Upper lobe of right lung (tissue), 1 donor: ENCODE measurements at places on chromosomes 7 and 10. TPM values are rescaled to one million over a fixed set of nuclear protein-coding genes. Genes with fewer than 3 reads are reported as not detected.

The KCNMA1 gene
- 26.3 TPM for total RNA-seq

The PBLD gene
- total RNA-seq = 2.3 TPM

The TMEM213 gene
- 9.6 TPM for total RNA-seq

The UPK3B gene
- total RNA-seq = 25.2 TPM

The SPDYE2B gene
- total RNA-seq = not detected

The PLA2G12B gene
- 1.2 TPM for total RNA-seq

The CALHM1 gene
- not detected for total RNA-seq

The FGFBP3 gene
- total RNA-seq = 0.81 TPM

The CALCR gene
- total RNA-seq = not detected

DNA sequence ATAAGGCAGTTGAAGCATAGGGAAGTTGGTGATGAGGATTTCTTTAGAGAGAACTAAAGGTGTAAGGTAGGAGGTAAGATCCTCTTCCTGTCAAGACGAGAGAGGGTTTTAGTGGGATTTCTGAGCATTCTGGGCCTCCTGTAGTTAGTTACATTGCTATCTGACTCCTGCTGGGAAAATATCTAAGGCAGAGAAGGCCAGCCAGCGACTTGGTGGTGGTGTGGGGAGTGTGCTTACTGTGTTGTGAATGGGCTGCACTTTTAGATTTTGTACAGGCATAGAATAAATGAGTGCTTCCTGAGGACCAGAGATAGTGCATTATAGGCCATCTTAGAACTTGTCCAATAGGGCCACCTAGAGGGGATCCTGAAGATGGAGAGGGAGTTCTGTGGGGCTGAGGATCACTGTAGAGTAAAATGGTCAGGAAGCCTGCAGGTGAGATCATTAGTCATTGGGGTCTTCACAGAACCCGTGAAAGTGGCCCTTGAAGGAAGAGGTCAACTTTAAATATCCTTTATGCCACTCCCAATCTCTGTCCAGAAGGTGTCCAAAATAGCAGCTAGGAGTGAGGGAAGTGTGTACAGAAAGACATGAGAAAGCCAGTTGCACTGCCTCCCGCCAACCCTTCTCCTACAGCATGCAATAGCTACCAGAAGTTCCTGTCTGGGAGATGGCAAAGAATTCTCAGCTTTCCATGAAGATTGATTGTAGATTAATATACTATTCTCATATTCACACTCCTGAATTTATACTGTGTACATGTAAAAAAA is 266.6 kb downstream of the POLR1F start:
- no peak for DNase-seq

- no peak for DNase-seq
Measured at GRCh38 chr10:18233775-18234174, 93.6 kb downstream of the CACNB2 start.

DNA sequence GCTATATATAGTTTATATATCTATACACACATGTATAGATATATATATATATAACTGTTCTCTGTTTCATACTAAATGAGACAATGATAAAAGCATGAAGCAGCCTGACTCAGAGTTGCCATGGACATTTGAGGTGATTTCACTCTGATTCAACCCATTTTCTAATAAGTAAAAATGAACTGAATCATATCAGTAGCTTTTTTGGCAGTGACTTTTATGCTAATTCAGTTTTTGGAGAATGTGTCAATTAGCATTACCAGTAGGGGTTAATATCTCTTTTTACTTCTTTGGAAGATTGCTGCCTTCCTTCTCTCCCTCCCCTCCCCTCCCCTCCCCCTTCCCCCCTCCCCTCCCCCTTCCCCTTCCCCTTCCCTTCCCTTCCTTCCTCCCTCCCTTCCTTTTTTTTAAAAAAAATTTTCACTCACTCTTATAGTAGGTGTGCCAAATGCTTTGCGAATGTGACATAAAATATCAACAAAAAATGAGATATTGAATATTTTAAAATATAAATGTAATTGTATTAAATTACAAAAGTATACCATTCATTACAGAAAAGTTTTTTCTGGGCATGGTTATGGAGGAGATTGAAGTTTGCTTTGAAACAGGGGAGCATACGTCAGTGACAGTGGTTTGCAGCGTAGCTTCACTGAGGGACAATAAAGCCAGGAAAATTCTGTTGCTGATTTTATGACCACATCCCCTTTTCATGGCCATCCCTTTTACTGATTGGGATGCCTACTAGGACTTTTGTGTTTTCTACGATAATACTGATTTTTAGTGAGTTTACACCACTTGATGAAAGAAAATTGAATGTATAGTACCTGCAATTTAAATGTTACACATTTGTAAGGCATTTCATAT is 64.0 kb upstream of the KLF6 start:
- no peak for DNase-seq

GRCh38 chr10:43782814-43783213 is 134.1 kb upstream of the ZNF32 start:
- no peak for DNase-seq

- DNase-seq = peak; percentile 79
Measured at GRCh38 chr7:127391591-127392181, 822 bp downstream of the ZNF800 start.

DNA sequence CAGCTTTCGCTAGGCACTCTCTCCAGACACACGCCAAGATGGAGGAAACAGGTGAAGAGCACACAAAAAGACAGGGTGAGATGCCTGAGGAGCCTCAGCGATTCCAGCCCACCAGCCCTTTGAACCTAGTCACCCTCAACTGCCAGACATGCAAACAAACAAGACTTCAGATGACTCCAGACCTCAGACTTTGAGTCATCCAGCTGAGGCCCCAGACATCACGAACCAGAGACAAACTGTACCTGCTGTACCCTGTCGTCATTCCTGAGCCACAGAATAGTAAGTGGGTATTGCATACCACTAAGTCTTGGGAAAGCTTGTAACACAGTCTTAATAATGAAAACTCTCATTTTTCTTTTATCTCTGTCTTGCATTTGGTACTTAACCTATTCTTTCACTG is 126.6 kb upstream of the LSM8 start:
- no peak for DNase-seq

- no peak for DNase-seq
Measured at GRCh38 chr7:123771256-123771655, 22.5 kb upstream of the WASL start.

- DNase-seq = no peak
Measured at GRCh38 chr10:97743169-97743943, 6.4 kb downstream of the ZFYVE27 start.

DNA sequence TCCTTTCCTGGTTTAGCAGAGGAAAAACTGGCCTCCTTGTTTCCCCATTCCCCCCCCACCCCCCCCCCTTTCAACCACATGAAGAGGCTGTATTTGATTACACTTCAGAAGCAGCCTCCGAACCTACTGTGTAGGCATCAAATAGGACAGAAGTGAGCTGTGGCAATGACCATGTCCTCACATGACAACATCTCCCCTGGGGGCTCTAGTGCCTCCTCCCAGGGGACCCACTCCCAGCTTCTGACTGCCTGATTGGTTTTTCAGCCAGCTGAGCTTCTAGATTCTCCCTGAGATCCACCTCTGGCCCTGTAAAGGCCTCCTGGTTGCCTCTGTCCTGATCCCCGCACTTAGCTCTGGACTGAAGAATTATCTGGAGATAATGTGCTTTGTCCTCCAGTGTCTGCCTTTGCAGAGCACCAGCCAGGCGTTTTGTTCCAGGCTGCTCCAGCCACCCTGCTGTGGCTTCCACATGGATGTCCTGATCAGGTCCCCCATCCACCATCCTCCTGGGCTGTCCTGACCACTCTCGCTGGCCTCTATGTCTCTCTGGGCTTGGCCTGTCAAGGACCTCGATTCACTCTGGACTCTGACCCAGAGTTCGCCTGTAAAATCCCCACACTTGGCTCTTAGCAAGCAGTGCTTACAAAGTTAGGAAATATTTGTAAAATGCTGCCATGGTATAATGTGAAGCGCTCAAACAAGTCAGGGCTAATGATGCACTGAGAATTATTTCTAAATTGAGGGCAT is 42.4 kb upstream of the TOMM7 start:
- no peak for DNase-seq

- DNase-seq = no peak
Measured at GRCh38 chr10:59585046-59585700, 124.5 kb downstream of the SLC16A9 start.

GRCh38 chr7:102216573-102217314 is 69.9 kb upstream of the SH2B2 start:
- DNase-seq = no peak

DNA sequence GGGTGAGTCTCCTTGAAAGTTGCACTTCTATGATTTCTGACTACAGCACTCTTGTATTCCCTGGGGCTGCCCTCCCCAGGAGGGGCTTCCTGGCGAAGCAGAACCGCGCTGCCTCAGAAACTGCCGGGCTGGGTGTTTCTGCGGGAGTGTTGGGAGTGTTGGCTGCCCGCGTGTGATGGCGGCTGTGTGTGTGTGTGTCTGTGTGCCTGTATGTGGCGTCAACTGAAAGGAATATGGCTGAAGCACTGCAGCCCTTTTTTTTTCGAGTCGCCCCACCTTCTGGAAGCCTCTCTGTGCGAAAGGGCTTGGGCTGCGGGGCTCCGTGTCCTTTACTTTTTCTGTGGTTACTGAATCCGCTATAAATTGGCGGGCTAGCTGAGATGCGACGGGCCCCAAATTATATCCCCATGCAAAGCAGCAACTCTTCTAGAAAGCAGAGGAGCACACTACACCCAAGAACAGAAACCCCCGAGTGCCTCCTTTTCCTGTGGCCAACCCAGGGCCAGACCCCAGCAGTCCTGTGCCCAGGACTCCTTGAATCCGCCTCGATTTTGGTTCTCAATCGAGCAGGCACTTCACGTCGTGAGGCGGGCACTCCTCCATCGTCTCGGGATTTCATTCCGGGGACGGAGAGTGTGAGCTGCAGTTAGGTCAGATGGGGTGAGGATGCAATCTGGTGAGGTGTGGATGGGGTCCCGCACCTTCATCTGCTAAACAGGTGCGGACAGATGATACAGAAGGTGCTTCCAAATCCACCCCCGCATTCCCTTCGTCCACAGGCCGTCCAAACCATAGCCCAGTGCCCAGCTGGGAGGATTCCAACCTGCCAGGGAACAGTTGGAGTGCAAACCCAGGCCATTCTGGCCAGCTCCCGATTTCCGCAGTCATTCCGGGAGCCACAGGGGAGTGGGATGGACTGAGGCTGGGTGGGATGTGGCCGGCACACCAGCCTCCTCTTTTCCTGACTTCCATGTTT is 22.5 kb upstream of the ZNF273 start:
- DNase-seq = no peak

DNA sequence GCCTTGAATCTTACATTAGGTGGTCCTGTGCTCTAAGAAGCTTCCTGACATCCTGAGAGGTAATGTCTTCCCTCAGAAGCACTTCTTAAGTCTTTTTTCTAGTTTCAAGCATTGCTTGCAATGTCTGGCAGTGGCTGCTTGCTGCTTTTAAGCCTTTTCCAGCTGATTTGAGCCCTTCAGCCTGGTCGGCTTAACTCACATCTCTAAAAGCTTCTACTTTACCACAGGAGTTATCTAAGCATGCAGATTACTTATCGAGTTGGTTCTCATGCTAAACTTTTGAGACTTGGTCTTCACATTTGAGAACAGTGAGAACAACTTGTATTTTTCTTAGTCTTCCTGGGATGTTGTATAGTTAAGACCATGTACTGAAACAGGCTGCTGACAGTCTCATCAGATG is 3.9 kb downstream of the LRMDA start:
- DNase-seq = no peak

DNA sequence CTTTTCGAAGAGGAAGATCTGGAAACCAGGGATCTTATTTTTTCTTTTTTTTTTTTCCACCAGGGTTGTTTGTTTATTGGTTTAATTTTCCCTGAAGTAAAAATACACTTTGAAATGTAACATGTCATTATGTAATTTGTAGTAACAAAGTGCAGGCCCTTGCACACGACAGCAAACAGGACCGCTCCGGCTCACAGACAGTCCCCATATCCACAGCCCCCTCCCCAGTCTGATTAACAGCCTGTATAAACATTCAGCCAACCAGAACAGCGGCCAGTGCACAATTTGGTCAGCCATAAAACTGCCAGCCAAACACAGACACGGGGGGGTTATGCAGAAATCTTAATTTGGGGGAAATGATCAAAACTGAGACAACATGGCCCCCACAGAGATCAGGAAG is 431.6 kb upstream of the NPVF start:
- DNase-seq = no peak
